ENCODE measurements at places on chromosomes 13 and 19.

- DNase-seq = peak; percentile 98
Measured at GRCh38 chr19:46373491-46374359, 26.8 kb downstream of the PPP5C start.

- no peak for DNase-seq
Measured at GRCh38 chr13:76292031-76292430, 594.2 kb downstream of the KCTD12 start.

- DNase-seq = no peak
Measured at GRCh38 chr19:49856574-49857021, 5.6 kb downstream of the PTOV1 start.

GRCh38 chr13:88136098-88136790, 465.1 kb downstream of the SLITRK5 start:
- DNase-seq = no peak

DNA sequence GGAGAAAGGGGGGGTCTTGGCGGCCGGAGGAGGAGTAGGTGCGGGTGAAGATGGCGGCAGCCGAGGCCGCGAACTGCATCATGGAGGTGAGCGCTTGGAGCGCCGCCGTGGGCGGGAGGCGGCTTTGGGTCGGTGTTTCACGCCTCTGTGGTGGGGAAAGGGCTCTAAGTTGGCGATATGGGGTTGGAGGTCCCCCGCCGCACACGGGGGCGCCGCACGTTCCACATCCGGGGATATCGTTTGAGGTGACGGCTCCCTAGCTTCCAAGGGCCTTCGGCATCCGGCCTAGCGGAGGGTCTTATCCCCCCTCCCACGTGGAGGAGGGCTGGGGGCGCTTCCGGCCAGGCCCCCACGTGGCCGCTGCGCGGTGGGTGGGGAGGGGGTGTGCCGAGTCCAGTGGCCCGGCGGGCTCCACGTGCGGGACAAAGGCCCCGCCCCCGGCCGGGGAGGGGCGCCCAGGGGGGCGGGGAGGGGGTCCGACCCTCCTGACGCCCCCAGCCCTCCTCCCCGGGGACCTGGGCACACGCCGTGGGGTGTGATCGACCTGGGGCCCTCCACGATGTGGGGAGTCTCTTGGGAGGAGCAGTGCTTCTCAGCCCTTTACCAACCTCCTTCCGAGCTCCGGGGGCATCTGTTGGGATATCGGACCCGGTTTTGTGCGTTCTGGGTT, at the start of gene PRMT1:
Gene PRMT1, plus strand, starts transcription at position 41 of the 670 bp plus-strand sequence. Its CDS starts 10 bp downstream, at position 51.
- DNase-seq = peak; percentile 38

DNA sequence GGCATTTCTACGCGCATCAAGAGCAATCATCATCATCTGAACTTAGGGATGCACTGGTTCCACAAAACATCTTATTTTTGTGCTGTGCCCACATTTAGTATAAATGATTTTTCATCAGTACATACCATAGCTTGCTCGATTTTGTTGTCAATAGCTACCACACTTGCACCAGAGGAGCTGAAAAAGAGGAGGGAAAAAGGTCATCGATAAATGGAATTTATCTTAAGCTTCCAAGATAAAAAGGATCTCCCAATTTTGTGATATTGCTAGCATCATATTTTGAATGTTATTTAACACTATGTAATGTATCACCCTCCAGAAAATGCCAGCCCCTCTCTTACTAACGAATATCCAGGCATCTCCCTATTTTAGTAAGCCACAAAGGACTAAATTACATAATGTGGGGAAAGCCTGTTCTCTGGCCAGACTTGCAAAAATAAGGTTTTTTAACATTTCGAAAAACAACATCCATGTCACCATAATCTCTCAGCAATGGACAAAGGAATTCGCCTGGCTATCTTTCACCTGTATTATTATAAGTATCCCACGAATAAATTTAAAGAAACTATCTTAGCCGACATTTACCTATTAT, 62.4 kb downstream of the SERP2 start:
- no peak for DNase-seq

- no peak for DNase-seq
Measured at GRCh38 chr13:72653506-72653905, 73.9 kb downstream of the MZT1 start.

- no peak for DNase-seq
Measured at GRCh38 chr13:98487522-98487921, 89.4 kb downstream of the STK24 start.

DNA sequence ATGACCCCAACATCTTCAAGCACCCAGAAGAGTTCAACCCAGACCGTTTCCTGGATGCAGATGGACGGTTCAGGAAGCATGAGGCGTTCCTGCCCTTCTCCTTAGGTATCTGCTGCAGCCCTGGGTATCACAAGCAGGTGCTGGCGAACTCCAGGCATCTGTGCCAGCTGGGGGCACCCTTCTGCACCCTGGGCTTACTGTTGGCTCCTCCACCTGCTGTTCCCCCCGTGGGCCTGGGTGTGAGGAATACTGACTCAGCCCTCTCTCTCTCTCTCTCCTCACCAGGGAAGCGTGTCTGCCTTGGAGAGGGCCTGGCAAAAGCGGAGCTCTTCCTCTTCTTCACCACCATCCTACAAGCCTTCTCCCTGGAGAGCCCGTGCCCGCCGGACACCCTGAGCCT, 13.0 kb downstream of the CYP2S1 start:
- DNase-seq = no peak

GRCh38 chr13:110698689-110699088, 7.2 kb downstream of the CARS2 start:
- no peak for DNase-seq

DNA sequence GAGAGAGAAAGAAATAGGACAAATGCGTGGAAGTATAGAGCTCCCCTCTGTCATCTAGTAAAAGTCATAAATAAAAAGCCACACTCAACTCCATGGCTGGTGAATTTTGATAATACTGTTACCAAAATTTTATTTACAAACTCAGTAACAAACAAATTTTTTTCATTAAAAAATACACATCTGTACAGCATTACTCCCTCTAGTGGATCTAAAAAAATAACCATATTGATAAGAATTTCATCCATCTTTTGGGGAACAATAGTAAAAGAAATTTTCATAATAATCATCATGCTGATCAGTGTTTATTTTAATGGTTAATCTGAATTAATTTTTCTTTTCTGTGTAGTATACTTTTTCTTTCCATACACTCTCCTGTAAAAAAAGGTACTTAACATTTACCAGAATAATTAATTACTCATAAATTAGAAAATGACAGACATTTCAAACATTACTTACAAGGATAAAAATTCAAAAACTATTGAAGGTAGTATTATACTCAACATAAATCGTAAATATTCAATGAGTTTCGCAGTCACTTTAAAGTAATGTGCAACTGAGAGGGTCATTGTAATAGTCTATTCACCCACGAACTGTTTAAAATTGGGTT, 173.5 kb upstream of the LSM14A start:
- no peak for DNase-seq

- DNase-seq = no peak
Measured at GRCh38 chr13:113495494-113496210, 5.1 kb upstream of the DCUN1D2 start.

- DNase-seq = peak; percentile 84
Measured at GRCh38 chr13:113393563-113394338, 29.8 kb upstream of the GRTP1 start.

DNA sequence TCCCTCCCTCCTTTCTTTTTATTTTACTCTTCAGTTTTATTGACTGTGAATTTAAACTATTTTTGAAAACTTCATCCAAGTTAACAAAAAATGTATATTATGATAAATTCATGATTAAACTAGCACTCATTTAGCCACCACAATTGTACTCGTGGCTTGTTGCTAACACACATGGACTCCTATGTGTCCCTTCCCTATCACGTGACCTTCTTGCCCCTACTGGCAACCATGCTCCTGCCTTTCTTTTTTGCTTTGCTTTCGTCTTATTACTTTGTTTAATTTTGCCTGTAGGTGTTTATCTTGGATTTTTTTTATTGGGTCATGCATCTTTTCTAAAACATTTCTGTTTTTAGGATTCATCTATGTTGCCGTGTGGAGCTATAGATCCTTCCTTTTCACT, 8.2 kb downstream of the CLC start:
- no peak for DNase-seq

DNA sequence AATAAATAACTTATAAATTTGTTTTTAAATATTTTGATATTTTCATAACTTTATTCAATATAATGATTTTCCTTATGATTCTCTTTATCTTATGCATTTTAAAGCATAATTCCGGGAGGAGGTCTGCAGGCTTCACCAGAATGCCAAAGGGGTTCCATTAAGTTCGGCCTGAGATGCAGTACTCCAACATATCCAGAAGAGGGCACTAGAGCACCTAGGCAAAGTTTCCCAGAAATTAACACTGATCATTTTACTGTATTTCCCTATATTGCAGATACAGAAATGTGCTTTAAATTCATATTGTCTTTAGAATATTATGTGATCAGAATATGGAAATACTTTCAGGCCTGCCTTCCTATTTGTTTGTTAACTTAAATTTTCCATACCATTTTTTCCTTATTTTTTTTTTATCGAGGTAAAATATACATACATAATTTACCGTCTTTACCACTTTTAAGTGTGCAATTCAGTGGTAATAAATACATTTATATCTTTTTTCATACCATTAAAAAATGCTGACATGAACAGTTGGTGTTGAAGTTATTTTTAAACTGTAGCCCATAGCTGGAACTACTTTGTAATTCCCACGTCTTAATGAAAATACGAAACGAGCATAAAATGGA, 58.9 kb upstream of the TM9SF2 start:
- peak; percentile 45 for DNase-seq

GRCh38 chr13:21025539-21025938, 35.8 kb downstream of the LATS2 start:
- no peak for DNase-seq

- DNase-seq = no peak
Measured at GRCh38 chr13:72113076-72113475, 246.1 kb upstream of the DACH1 start.

- peak; percentile 73 for DNase-seq
Measured at GRCh38 chr13:77698201-77699058, 943 bp downstream of the SLAIN1 start.

DNA sequence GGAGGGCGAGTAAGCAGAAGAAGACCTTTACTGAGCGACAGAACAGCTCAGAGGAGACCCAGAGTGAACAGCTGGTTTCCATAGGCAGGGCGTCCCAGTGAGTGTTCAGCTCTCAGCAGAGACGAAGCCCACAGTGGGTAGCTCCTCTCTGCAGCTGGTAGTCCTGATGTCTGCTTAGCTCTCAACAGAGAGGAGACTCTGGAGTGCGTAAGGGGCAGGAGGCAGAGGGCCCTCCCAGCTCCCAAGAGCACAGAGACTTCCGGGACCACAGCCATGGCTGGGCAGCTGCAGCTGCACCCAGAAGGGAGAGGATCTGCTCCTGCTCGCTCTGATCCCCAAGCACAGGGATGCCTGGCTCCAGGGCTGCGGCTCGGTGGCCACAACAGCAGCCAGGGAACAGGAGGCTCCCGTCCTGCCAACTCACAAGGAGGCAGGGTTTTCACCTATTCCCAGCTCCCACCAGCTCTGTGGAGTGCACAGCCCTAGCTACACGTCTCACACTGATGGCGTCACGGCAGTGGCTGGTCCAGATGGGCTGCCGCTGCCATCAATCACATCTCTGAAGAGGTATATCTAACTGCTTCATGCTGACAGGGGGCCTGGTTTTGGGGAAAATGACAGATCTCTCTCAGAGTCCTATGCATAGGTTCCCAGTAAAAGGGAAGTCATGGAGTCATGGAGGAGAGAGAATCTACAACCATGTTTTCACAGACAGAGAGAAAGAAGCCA, 2660.1 kb upstream of the PCDH20 start:
- DNase-seq = no peak

DNA sequence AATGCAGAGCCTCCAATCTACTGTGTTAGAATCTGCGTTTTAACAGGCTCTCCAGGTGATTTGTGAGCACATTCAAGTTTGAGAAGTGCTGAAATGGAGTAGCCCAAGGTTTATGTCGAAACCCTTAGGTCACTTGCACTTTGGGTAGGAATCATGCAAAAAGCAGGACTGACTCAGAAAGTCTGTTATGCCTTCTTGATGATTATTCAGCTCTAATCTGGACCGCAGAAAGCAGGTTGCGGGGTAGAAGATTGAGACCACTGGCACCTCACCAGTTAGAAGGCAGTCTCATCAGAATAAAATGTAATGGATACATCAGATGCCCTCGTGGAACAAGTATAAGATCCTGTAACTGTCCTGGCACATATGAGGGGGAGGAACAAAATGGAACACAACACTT, 326.3 kb downstream of the DCLK1 start:
- DNase-seq = no peak

DNA sequence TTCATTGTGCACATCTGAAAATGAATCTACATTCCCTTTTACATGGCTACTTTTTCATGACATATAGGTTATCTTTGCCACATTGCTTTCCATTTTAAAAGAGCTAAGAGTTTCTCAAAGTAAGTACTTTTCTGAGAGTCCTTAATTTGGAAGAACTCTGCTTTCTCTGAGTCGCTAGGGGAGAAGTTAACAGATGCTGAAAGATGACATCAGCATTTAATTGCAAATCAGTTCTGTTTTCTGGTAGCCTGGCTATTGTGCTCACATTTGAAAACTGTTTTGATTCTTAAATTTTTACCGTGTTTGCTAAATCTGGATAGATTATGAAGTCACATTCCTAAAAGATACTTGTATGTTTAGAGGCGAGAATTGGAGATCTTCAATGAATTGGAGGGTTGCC, 107.7 kb upstream of the C1QTNF9B start:
- DNase-seq = no peak

Measured in NCI-H345 (cell line).